HT1080 (cell line): ENCODE measurements at places on chromosomes 5 and 9. TPM values are rescaled to one million over a fixed set of nuclear protein-coding genes. Genes with fewer than 3 reads are reported as not detected.
A peak's percentile ranks its signal among the peaks of the same experiment; 100 is the strongest.

The LRRC8A gene
- 65.0 and 71.5 TPM in 2 replicates for total RNA-seq

The PCDHGA2 gene
- 0.27 and 0.84 TPM in 2 replicates for total RNA-seq

DNA sequence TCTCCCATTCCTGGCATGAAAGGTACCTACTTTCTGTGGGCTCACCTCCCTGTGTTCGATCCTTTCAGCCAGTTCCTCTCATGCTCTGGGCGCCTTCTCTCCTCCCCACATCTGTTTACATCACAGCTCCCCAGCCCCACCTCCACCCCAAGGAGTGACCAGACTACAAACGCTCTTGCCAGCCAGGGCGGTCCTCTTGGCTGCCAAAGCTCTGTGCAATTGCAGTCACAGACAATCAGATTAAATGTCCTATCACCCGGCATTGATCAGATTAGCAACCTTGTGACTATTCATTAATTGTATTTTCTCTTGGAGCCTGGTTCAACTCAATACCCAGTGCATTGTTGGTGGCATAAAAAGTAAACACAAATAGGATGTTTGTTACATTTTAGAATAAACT, 211.2 kb upstream of the TBCA start:
- no peak for DNase-seq

- DNase-seq = no peak
These were observed 39.4 kb upstream of the SMIM32 start for GRCh38 chr5:136232316-136232715.

GRCh38 chr5:137761566-137761965, 7.4 kb upstream of the HNRNPA0 start:
- no peak for DNase-seq

DNA sequence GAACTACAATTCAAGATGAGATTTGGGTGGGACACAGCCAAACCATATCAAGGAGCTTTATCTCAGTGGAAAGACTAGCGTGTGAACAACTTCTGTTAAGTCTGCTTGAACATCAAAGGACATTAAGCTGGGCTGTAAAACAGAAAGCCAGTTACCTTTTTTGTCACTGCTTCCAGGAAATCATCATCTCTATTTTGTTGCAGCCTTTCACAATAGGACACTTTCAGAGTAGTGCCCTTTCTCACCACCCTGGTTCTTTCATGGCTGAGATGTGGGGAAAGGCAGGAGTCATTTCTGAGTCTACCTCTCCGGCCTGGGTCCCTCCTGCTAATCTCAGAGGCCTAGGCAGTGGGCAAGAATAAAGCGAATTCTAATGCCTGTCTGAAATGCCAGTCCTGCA, 96.2 kb upstream of the PPP1R2B start:
- DNase-seq = no peak

The PKD2L2 gene
- total RNA-seq = not detected in 2 replicates

- DNase-seq = peak; percentile 29
These were observed 2.6 kb upstream of the PSIP1 start for GRCh38 chr9:15513335-15513734.
